GM10248 (cell line): ENCODE measurements at places on chromosomes 5 and 9.

DNA sequence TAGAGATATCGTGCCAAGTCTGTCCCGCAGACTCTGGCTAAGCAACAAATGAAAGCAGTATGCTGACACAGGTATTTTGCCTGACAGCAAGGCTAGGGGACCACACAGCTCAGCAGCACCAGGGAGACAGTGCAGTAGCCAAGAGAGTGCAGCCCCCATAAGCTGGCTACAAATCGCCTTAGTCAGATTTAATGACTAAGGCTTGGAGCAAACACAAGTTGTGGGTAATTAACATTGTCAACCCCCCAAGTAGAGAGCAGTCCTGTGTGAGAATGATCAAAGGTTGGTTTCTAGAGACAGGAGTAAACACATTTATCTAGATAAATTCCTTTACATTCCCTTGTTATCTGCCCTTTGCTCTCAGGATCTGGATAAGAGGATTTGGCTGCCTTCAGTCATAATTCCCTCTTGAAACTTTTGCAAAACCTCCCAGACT, 1434.5 kb upstream of the CDH6 start:
- no peak for DNase-seq

- DNase-seq = no peak
Measured at GRCh38 chr9:130433168-130433946, 11.4 kb upstream of the ASS1 start.

GRCh38 chr9:127980060-127980705, 606 bp downstream of the EEIG1 start:
- DNase-seq = no peak

DNA sequence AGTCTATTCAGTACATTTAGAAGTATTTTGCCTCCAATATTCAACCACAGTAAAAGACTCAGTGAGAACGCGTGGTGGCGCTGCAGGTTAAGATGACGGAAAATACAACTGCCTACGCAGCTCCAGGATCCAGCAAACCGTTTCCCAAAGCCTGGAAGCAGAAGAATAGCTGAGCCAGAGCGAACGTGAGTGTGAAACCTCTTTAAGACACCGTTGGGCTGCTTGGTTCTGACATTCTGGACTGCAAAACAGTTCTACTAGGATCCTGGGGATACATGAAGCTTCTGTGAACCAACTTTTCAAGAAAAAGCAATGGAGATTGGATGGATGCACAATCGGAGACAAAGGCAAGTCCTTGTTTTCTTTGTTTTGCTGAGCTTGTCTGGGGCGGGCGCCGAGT, at the start of gene PCDHB16:
Gene PCDHB16, plus strand, starts transcription at position 140 of the 400 bp plus-strand sequence. Its CDS starts 173 bp downstream, at position 313.
- DNase-seq = no peak

- DNase-seq = no peak
Measured at GRCh38 chr5:177123789-177124485, 9.6 kb upstream of the NSD1 start.

DNA sequence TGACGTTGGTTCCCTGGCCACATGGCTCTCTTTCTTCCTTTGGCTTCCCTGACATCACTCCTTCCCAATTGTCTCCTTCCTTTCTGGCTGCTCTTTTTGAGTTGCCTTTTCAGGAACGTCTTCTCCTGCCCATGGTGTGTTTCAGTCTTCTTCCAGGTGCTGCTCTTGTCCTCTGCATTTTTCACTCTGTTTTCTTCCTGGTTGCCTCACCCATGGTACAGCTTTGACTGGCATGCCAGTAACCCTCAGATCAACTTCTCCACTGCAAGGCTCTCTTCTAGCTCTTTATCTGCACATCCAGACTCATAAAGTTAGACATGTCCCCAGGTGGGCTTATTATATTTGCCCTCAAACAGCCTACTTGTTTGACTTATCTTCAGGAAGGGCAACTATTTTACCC, 91.0 kb upstream of the ANKH start:
- DNase-seq = no peak

DNA sequence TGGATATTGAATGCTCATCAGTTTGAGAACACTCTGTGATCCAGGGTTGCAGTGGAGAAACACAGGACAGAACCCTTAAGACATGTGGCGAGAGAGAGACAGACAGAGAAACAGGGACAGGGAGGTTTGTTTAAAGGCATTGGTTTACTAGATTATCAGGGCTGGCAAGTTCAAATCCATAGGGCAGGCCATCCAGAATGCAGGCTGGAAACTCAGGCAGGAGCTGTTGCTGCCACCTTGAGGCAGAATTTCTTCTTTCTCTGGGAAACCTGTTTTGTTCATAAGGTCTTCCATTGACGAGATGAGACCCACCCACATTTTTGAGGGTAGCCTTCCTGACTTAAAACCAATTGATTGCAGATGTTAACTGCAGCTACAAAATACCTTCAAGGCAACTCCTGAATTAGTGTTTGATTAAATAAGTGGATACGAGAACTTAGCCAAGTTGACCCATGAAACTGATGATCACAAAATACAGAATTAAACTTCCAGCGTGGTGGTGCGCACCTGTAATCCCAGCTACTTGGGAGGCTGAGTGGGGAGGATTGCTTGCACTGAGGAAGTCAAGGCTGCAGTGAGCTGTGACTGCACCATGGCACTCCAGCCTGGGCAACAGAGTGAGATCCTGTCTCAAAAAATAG, 55.9 kb downstream of the NSUN2 start:
- DNase-seq = peak; percentile 62

GRCh38 chr5:126354012-126354857, 69.0 kb upstream of the GRAMD2B start:
- peak; percentile 59 for DNase-seq

GRCh38 chr5:176561259-176561658, 12.1 kb downstream of the CDHR2 start:
- no peak for DNase-seq

GRCh38 chr5:96691503-96692303, 29.5 kb downstream of the CAST start:
- no peak for DNase-seq

- DNase-seq = peak; percentile 86
Measured at GRCh38 chr5:91380491-91381238, 2.5 kb downstream of the ARRDC3 start.

DNA sequence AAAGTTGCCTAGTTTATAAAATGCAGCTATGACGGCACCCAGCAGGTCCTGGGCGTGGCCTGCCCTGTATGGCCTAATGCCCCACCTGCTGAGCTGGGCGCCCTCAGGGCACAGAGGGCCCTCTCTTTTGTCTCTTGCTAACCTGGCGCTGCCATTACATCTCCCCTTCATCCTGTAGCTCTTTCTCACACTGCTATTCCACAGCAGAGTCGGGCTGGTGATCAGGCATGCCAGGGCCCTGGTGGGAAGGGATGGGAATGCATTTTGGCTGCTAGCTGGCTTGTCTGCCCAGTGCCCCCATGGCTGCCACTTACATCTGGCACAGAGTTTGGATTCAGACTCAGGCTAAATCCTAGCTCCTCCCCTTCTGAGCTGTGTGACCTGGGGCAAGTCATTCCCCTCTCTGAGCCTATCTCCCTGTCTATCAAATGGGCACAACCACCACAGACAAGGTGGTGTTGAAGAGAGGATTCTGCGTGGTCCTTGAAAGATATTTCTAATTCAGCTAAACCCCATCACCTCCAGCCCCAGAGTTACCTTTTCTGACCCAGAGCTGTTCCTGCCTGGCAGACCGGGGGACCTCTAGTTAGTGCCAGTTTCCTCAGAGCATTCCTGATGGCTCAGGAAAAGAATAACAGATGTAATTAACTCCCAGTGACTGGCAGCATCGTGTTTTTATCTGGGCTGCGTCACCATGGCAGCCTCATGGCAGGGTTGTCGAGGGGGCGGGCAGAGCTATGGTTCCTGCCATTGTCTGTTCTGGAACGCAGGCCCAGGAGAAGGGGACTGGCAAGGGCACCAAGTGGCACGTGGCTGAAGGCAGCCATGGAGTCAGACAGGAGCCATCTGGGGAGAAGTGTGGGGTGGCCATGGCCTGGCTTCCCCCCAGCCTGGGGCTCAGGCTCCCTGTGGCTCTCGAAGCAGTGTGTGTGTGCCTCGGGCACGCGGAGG, 6.3 kb downstream of the PRR7 start:
- DNase-seq = no peak

DNA sequence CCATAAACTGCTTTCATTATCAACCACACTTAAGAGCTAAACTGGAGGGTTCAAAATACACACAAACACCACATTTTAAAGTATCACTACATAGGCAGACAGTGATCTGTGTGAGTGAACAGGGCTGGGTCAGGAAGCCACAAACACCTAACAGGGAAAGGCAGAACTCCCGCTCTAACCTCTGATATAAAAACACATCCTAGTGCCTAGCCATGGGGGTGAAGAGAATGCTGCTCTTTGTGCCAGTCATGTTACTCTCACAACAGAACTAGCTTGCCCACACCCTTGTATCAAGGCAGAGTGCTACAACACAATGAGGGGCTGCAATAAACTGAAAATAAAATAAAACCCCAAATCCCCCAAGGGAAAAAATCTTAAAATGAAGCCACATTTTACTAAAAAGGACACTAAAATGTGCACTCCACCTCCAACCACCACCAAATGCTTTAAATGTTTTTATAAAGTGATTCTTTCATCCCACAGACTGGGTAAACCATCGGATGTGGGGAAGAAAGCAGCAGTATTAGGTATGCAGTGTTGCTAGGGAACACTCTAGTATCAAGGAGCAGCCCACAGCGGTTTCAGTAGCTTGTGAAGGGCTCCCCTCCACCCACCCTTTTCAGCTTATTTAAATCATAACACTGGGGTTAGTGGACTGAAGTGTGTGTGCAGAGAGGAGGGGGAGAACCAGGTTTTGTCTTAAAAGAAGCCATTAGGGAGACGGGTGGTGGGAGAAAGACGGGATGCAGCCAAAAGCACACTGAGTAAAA, 64.5 kb downstream of the TMEM161B start:
- peak; percentile 24 for DNase-seq

DNA sequence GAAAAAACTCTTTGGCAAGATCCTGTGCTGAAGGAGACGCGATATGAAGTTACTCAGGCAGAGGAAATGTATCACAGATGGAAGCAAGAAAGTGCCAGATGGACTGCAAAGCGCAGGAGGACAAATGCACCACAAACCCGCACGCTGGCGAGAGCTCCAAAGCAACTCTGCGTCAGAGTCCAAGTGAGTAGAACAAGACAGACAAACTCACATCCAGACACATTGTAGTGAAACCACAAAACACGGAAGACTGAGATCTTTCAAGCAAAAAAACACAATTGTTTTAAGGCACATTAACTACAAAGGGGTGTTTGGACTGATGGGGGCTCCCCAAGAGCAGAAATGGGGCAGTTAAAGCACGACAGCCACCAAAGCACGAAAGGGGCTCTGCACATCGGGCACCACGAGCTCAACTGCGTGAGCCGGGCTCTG, 39.2 kb upstream of the NKD2 start:
- no peak for DNase-seq

- no peak for DNase-seq
Measured at GRCh38 chr5:1511651-1512540, 11.9 kb downstream of the LPCAT1 start.

DNA sequence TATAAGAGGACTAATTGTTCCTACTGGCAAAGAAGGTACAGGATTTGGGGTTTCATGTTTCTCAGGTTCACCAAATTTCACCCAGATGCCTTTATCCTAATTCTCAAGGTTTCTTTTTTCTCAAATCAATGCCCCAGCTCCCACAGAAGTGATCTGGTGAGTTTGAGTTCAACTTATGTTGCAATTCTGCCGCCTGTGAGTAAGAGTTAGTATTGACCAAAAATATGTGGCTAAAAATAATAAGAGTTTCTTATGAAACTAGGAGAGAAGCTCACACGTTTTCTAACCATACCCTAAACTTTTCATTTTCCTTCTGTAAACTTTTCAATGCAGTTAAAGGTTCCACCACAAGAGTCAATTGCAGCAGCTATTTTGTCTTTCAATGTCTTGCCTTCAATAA, 15.1 kb downstream of the SLCO6A1 start:
- no peak for DNase-seq

DNA sequence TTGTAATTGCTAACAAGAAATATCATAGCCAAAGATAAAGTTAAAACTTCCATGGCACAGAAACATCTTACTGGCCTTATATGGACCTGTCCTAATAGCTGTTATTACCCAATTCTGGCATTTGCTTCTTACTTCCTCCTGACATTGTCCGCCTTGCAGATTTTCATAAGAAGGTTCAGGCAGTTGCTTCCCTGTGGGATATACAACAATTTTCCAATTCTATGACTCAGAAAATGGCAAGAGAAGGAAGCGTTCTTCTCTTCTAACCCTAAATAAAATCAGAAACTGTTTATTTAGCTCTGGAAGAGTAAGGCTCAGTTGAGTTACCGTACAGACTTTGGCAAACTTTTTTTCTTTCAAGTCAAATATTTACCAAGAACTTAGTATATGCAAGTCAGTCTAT, 1.7 kb downstream of the PRKAA1 start:
- DNase-seq = no peak

DNA sequence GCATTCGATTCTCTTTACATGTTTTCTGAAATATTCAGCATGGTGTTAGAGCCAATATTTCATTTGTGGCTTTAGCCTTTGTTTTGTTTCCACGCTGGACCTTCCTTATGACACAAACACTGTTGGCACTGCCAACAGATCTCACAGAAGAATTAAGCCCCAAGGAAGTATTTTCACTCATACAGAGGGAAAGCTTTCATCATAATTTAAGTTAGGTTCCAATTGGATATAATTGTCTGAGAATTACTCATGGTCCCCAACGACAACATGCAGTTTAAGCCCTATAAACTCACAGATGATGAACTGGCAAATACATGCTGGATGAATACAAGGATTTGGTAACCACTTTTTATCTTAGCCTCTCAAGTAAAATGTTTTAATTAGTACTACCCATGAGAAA, 259.5 kb downstream of the EBF1 start:
- DNase-seq = no peak

DNA sequence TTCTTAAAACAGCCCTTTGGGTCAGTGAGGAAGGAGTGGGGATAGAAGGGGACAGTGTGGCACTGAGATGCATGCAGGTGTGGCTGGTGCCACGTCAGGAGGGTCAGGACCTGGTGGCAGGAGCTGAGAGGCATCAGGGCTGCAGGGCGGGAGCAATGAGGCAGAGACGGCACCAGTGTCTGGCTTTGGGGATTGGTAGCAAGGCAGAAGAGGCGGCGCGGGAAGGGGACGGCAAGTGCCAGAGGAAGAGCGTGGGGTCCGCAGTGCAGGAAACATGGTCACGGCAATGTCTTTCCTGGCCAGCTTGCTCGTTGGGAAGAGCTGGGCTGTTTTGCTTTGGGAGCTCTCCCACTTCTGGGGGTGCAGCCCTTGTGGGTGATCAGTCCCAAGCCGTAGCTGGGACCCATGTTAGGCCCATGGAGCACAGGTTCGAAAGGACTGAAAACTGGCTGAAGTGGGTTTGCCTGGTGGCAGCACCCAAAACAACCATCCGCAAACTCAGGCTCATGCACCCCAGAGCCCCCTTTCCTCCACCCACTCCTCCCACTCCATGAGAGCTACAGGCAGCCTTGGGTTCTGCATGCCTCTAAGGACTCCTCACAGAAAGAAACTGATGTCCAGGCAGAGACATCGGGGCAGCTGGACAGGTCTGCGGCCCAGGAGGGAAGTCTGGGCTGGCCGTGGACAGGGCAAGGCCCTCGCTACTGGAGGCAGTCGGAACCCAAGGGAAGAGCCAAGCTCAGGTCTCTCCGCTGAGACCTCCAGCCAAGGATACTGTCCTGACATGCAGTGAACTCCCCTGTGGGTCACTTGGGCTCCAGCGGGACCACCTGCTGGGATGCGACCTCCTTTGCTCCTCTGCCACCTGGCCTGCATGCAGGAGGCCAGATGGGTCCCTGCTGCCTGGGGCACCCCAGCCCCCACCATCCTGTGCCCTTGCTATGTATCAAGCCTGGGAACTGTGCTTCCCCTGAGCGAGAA, 104.4 kb downstream of the ZNF354C start:
- no peak for DNase-seq

GRCh38 chr9:136996361-136997292, at the start of gene CLIC3:
CLIC3 (minus strand) TSS chr9:136996568; CDS start chr9:136996543, 25 bp downstream.
- no peak for DNase-seq
